ENCODE measurements at places on chromosomes 1 and 21.
A peak's percentile ranks its signal among the peaks of the same experiment; 100 is the strongest.

- no peak for DNase-seq
Measured at GRCh38 chr1:108636876-108637275, 24.0 kb downstream of the HENMT1 start.

GRCh38 chr21:17763288-17764037 is 55.7 kb downstream of the C21orf91 start:
- DNase-seq = no peak

GRCh38 chr1:55001311-55001710 is 2.6 kb downstream of the BSND start:
- no peak for DNase-seq

- DNase-seq = no peak
Measured at GRCh38 chr1:33684396-33685179, 179.3 kb upstream of the HMGB4 start.

DNA sequence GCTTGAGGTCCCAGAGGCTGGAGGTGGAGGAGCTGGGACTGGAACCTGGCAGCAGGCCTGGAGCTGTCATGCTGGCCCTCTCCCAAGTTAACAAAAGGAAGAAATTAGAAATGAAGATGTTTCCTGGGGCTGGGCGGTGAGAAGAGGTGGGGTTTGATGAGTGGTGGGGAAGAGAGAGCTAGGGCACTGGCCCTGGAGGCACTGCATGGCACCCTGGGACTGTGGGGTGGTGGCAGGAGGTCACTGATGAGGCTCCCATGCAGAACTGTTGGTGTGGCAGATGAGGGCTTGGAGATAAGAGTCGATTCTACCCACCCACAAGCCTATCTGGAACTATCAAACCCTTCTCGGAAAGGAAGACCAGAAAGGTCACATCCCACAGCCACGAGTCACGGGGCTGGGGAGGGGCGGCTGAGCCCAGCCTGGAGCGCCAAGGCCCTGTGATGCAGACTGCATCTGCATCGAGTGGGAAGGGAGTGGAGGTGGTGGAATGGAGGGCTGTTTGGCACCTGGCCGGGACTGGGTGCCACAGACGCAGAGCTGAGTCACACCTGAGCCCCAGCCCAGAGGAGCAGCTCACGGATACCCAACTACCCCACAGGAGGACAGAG is 29.4 kb downstream of the MRPL37 start:
- peak; percentile 52 for DNase-seq
